ENCODE measurements at places on chromosomes 3 and 15. TPM values are rescaled to one million over a fixed set of nuclear protein-coding genes. Genes with fewer than 3 reads are reported as not detected.

DNA sequence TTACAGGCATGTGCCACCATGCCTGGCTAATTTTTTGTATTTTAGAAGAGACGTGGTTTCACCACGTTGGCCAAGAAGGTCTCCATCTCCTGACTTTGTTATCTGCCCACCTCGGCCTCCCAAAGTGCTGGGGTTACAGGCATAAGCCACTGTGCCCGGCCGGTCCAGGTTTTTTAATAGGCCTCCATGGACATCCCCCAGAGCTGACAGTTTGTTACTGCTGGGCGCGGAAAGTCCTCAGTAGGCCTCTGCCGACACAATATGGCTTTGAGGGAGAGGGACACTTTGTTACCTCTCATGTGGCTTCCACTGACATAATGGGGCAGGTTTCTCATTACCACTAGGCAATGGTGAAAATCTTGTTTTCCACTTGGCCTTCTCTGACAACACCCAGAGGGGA is 152.0 kb downstream of the WNT7A start:
- DNase-seq: no peak

Gene TRAT1
- 0.64 TPM for total RNA-seq

DNA sequence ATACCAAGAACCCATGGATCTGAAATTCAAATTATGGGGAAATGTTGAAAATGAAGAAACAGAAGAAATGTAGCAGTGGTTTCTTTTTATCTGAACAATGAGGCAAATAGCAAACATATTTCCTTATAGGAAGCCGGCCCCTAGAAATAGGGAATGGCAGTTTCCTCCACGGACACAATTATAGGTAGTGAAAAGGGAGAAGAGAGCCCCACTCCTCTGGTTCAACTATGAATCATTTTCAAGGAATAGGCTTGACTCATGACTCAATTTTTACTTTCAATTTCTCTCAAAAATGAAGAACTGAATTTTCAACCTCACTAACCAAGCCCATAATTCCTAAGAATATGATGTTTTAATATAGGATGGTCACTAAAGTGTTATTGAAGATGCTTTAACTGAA is 243.1 kb downstream of the MECOM start:
- no peak for DNase-seq

- no peak for DNase-seq
Measured at GRCh38 chr3:3853544-3853943, 54.3 kb downstream of the LRRN1 start.

GRCh38 chr3:61582287-61582686 is 20.9 kb downstream of the PTPRG start:
- DNase-seq: no peak

GRCh38 chr15:90814191-90814821 is 54.1 kb upstream of the FURIN start:
- no peak for DNase-seq

Gene DAZL
- total RNA-seq: not detected
